ENCODE measurements at places on chromosomes 3 and 15.

DNA sequence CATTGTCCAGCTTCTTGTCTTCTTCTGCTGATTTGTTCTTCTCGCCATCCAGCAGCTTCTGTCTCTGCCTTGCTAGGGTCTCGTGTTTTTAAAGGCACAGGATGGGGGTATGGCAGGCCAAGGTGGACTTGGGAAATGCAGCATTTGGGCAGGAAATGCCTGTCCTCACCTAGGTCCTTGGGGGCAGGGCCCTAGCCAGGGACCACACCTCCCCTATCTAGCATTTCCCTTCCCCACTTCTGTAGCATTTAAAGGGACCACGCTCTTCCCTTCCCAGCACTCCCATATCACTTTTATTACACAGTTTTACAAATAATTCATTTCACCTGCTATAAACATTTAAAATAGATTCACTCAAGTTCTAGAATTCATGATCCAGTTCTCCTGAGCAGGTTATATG lies 315.4 kb upstream of the LMCD1 start:
- DNase-seq, result no peak

DNA sequence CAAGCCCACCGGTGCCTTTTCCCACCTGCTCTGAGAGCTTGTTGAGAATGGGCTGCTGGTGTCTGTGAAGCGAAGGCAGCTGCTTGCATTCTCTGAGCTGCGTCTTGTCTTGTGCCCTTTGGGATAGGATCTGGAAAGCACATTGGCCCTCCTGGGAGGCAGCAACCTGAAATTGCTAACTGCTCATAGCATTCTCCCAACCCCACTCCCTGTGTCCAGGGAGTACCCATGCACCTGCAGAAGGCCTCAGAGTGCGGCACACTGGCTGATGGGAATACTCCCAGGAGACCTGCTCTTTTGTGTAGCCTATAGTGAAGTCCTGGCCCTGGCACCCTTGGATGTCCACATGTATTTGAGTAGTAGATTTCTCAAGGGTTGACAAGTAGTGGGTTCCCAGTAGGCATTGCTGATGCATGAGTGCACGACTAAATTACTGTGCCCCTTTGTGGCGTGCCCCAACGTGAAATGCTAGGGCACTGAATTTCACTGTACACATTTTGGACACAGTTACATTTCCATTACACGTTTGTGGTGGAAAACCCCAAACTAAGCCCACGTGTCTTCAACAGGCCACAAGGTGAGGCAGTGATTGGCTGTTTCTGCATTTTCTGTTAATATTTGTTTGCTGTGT lies 3.7 kb downstream of the EPHB1 start:
- no peak for DNase-seq

GRCh38 chr15:47862402-47862801 lies 145.1 kb downstream of the SEMA6D start:
- no peak for DNase-seq

DNA sequence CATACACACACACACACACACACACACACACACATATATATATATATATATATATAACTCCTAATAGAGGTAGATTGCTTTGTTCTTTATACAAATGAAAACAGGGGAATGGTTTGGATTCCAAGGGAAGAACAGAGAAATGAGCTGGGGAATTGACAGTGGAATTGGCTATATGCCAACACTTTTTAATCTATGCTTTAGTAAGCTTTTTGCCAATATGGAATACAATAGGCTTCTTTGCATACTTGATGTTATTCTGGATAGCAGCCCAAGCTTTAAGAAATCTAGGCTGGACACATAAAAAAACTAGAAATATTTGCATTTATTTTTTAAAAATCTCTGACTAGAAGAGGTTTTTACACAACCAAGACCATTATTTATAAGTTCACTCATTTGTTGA lies 334.2 kb upstream of the MDFIC2 start:
- DNase-seq, result no peak

- no peak for DNase-seq
These were observed 170.8 kb downstream of the MOBP start for GRCh38 chr3:39638301-39638700.

GRCh38 chr3:33099701-33100100 lies 2.8 kb upstream of the GLB1 start:
- no peak for DNase-seq

- no peak for DNase-seq
These were observed 66.4 kb downstream of the PRTG start for GRCh38 chr15:55676507-55676906.

DNA sequence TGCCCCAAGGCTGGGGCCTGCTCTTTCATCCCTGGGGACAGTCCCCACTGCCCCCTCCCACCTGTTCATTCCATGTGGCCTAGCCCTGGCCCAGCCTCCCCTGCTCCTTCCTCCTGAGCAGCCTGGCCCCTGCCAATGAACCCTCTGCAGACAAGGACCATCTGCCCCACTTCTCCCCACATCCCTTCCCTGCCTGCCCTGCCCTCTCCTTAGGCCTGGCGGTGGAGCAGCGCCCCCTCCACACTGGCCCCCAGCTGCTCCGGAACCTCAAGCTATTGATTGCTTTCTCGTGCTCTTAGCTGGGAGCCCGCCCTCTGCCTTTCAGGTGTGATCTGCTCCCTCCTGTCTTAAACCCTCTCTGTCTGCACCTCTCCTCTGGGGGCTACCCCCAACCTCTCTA lies 8.0 kb downstream of the PLXNA1 start:
- no peak for DNase-seq

- no peak for DNase-seq
These were observed 27.6 kb upstream of the BNC1 start for GRCh38 chr15:83312071-83312470.

GRCh38 chr3:153372326-153372725 lies 210.3 kb downstream of the RAP2B start:
- DNase-seq, result no peak

GRCh38 chr3:158631981-158632380 lies 12.3 kb upstream of the GFM1 start:
- DNase-seq, result no peak

GRCh38 chr15:69341356-69341755 lies 42.6 kb downstream of the PAQR5 start:
- DNase-seq, result no peak

DNA sequence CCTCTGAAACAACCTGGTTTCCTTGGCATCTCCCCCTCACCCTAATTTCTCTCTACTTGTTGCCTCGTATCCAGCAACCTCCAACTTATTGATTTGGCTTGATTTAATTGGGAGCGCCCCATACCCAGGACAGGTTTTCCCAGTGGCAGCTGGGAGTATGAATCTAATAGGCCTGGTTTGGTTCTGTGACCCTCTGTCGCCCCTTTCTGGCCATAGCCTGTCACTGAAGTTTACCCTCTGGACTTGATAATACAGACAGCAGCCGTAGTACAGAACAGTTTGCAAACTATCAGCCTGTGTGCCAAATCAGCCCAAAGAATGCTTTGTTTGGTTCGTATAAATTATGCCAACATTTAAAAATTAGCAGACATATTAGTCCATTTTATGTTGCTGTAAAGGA lies 525.1 kb upstream of the GOLIM4 start:
- no peak for DNase-seq

DNA sequence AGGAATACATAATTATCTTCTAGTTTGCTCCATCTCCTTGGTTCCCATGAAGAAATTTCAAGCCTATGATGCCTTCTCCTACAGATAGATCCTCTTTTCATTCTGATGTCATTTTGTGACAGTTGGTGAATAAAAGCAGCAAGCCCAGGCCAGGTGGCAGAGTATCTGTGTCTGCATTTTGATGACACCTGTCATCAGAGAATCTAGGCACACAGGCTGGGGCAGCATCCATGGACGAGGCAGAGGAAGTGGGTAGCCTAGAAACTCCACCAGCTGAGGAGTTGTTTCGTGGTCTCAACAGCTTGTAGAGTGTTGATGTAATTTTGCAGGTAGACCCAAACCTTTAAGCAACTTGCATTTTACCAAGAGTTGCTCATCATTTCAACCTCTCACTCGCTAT lies 269.8 kb downstream of the FEZF2 start:
- no peak for DNase-seq

DNA sequence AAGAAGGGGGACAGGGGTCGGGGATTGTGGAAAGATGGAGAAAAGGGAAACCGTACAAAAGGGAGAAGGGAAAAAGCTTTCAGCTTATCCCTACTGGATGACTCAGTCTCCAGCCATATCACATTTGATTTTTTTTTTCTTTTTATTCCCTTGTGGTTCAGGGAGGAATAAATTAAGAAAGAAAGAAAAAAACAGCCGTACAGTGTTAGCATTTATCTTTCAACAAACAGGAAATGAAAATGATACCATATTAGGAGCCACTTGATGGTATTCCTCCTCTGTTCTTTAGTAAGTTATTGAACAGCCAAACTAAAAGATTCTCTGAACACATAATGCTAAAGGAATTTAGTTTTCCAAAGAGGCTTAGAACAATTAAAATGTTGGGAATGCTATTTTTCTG lies 594.4 kb downstream of the FOXP1 start:
- DNase-seq, result no peak

DNA sequence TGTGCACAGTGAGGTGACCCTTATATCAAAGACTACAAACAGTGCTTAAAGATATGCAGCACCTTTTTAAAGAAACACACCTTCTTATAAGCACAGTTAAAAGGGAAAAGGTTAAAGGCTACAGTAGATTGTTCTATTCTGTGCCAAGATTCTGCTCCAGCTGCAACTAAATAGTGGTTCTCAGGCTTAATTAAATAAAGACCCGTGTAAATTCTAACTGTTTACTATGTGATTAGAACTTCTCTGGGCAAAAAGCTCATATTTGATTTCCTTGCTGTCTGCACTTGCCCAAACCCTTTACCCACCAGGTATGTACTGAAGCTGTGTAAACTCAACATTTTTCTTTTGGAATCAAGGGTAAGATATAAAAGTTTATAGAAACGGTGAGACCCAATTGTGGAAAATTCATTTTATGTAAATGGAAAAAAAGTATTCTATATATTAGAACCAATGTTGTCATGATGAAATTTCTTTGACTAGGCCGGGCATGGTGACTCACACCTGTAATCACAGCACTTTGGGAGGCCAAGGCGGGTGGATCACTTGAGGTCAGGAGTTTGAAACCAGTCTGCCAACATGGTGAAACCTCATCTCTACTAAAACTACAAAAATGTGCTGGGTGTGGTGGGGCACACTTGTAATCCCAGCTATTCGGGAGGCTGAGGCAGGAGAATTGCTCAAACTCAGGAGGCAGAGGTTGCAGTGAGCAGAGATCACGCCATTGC lies 230.6 kb downstream of the MECOM start:
- no peak for DNase-seq

GRCh38 chr15:89128320-89129122 lies 40.3 kb downstream of the ABHD2 start:
- DNase-seq, result no peak

GRCh38 chr3:122074621-122075265 lies 19.6 kb downstream of the CD86 start:
- no peak for DNase-seq

DNA sequence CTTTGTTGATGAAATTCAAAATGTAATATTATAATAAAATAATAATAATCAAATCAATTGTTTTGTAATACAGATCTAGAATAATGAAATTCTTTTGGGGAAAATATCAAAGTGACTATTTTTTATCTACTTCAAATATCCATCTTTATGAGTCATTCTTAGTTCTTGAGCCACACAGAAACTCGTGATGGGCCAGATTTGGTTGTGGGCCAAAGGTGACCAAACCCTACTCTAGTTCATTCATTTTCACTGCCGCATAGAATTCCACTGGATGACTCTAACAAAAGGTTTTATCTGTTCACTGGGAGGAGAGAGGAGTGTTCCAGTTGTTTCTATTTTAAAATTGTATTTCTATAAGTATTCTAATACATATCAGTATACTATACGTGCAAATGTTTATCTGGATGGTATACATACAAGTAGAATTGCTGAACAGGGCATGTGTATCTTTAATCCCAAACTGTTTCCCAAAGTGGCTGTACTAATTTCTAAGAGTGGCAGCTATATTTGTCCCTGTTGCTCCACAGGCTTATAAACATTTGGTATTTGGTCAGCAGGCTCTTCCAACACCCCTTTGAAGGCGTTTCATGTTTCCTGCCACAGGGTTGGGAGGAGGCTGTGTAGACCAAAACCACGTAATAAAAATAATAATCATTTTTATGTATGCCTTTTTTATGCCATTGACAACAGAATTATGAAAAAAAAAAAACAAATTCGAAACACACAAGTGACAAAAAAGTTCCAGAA lies 7.3 kb upstream of the RTP3 start:
- no peak for DNase-seq

GRCh38 chr3:58044691-58045483 lies 36.7 kb downstream of the FLNB start:
- DNase-seq, result no peak

- DNase-seq, result no peak
These were observed 330.6 kb downstream of the VPS13C start for GRCh38 chr15:61729646-61730045.

- DNase-seq, result no peak
These were observed 965.9 kb upstream of the ROBO1 start for GRCh38 chr3:80733522-80734176.

- DNase-seq, result no peak
These were observed 19.5 kb downstream of the RAF1 start for GRCh38 chr3:12644331-12644937.

- no peak for DNase-seq
These were observed 72.1 kb upstream of the ATP2C1 start for GRCh38 chr3:130821806-130822205.

DNA sequence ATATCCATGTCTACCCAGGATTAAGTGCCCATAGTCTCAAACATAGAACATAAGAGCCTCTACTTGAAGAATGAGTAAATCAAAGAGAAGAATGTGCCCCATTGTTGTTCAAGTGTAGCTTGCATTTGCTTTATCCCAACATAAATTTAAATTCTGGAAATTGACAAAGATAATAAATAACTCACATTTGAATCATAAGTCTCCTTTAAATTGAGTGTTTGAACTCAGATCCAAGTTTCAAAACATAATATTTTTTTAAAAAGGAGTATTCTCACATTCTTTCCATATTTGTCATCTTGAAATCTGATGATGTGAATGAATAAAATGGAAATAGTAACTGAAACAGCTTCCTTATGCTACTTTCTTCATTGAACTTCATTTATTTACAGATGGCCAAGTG lies 135.2 kb downstream of the MECOM start:
- no peak for DNase-seq

- no peak for DNase-seq
These were observed 2.0 kb downstream of the PLA1A start for GRCh38 chr3:119599558-119600174.

Data from CD4-positive, alpha-beta T cell treated with Interleukin-10 for 1 hour (primary cell).